ENCODE measurements at places on chromosomes 3 and 15. TPM values are rescaled to one million over a fixed set of nuclear protein-coding genes. Genes with fewer than 3 reads are reported as not detected.

Gene CMTM7
- 65.3 TPM for total RNA-seq

Gene ROPN1
- total RNA-seq: not detected

Gene MYRIP
- total RNA-seq: not detected

Gene THPO
- total RNA-seq: not detected

Gene RYK
- total RNA-seq: 10.5 TPM

Gene CAPN3
- 4.5 TPM for total RNA-seq

Data from T-helper 1 cell treated with Interleukin-12 subunit alpha and Interleukin-12 subunit beta and Interleukin-4 antibody, amounts not matched to agents 30 ng/mL and 1 ng/mL, for 36 hours (primary cell).